ENCODE measurements at places on chromosomes 7 and 10.

DNA sequence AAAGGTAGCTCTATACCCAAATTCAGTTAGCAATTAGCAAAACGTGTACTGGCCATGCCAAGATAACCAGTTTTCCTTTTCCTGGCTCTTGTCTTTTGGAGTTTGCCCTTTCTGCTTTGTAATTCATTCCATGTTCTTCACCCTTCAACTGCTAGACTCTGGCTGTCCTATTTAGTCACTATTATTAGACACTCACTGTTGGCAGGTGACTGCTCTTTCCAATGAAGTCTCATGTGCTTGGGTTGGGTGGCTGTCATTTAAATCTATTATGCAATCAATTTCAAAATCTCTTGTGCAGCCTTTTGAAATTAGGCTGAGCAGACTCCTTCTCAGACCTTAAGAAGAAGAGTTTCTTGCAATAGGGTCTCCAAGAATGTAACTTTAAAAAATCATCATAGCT is 266.5 kb downstream of the GPR158 start:
- DNase-seq: no peak

DNA sequence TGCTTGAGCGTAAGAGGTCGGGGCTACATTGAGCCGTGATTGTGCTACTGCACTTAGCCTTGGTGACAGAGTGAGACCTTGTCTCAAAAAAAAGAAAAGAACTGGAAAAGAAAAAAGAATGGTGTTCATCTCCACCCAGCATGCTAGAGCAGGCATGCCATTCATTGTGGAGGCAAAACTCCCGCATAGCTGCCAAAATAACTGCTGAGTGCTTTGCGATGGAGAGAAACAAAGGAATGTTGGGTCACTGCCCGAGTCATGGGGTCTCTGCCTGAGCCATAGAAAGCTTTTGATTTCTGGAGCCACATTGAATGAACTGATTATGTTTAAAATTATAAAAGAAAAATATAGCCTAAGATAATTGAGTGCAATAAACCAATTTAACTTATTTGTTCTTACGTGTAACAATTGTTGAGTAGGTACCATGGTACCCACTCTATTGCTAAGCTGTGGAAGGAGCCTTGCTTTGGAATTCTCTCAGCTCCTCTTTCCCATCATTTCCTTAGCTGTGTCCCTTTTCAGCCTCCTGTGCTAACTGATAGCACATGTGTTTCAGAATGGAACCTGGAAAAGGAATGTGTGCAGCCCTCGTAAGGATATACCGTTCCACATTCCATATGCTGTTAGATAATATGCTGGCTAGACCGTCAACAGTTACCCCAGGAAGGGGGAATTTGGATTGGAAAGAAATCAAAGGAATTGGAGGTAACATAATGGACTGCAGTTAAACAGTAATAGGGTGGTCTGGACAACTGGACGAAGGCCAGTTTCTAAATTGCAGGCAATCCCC is 99.0 kb downstream of the KIAA1217 start:
- no peak for DNase-seq

GRCh38 chr10:100565206-100565985 is 29.7 kb downstream of the HIF1AN start:
- DNase-seq: peak; percentile 43

GRCh38 chr10:106513352-106513771 is 651.1 kb downstream of the SORCS1 start:
- DNase-seq: no peak

- peak; percentile 79 for DNase-seq
Measured at GRCh38 chr10:32332299-32332750, 14.6 kb downstream of the EPC1 start.

DNA sequence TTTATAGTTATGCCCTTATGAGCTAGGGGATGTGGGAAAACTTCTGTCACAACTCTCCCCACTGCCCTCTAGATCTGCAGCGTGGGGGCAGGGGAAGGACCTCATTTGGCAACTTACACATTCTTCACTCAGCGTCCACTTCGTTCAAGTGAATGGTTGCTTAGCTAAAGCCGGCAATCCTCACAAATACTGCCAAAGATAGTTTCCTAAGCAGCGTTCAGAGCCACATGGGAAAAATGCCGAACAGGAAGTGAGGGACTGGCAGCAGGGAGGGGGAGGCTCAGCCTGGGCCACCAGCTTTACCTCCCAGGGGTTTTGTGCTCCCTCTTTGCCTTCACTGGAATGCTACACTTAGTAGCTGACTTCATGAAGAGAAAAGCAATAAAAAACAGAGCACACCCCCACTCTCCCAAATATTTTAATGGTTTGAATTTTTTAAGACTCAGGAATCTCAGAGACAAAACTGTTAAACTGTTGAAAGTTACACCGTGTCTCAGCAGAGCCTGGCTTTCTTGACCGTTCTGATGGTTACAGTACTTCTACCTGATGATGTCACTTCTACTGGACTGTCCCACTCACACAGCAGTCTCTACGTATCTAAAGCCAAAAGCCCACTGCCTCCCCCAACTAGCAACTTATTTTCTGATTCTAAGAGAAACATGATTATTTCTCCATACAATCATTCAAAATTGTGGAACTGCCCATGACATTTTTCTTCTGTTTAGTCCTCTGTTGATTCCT is 10.4 kb downstream of the GRM3 start:
- no peak for DNase-seq

GRCh38 chr7:135933509-135934188 is 43.5 kb downstream of the MTPN start:
- DNase-seq: no peak

GRCh38 chr10:17865351-17865750 is 56.2 kb downstream of the MRC1 start:
- no peak for DNase-seq

DNA sequence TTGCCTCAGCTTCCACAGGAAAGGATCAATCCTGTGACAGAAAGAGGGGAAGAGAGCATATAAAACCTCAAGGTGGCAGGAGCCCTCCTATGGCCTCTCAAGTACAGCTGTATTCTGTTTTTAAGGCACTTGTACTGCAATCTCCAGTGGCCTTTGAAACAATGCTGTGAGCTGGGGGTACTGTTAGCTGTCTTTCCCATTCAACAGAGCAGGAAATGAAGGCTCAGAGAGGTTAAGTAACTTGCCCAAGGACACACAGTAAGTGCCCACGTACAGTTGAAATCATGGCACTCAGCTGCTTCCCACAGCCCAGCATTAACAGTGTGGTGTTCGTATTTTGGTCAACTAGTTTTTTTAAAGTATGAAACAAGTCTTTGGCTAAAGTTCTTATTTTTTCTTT is 34.0 kb downstream of the DUSP5 start:
- DNase-seq: peak; percentile 42

GRCh38 chr7:46513447-46513848 is 592.4 kb upstream of the IGFBP3 start:
- no peak for DNase-seq

GRCh38 chr10:129310881-129311280 is 156.2 kb upstream of the MGMT start:
- no peak for DNase-seq

- DNase-seq: no peak
Measured at GRCh38 chr7:151366166-151366879, 24.7 kb downstream of the NUB1 start.

- DNase-seq: no peak
Measured at GRCh38 chr10:51862149-51862548, 162.8 kb upstream of the CSTF2T start.

DNA sequence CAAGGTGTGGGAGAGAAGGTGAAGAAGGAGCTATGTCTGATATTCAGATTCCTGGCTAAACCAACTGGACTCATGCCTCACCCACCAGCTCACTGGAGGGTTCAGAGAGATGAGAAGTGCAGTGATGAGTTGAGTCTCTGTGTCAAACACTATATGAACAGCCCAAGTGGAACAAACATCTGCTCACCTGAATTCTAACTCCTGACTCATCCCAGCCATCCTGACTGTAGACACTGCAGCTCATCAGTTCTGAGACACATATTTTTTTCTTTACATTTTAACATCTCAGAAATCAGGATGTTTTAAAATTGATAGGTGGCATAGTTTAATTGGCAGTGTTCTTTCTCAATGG is 27.3 kb downstream of the GSDME start:
- no peak for DNase-seq

- DNase-seq: no peak
Measured at GRCh38 chr7:117950601-117951260, 77.5 kb upstream of the CTTNBP2 start.

DNA sequence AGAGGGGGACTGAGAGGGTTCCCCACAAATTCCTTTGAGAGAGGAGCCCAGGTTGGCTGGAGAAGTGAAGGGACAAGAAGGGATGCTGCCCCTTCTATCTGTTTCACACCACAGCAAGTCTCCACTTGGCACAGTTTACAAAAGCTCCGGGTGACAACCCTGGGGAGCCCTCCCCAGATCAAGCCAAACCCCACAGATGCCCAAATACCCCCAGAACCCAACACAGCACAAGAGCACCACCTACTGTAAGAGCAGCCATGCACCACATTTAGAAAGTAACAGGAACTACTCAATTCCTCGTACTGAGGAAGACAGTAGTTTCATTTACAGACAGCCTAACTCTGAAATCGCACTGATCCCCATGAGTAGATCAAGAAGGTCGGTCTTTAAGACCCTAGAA is 67.8 kb upstream of the ATP6V0A4 start:
- DNase-seq: no peak

GRCh38 chr7:2921653-2922347 is 77.7 kb upstream of the GNA12 start:
- DNase-seq: no peak

GRCh38 chr7:74449809-74450397 is 3.8 kb upstream of the GTF2IRD1 start:
- DNase-seq: peak; percentile 88

DNA sequence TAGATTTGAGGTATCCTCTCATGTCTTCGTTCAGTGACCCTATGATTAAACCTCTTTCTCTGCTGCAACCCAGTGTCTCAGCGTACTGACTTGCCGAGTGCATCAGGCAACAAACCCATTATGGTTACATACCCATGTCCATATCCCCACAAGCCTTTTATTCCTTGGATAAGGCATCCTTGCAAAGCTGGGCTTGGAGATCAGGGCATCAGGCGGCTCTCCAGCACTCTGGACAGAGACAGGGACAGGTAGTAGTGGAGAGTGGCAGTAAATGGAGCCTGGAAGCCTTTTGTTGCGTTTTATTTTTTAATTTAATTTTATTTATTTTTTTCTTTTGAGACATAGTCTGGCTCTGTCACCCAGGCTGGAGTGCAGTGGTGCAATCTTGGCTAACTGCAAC is 32.0 kb upstream of the NPFFR1 start:
- DNase-seq: no peak

DNA sequence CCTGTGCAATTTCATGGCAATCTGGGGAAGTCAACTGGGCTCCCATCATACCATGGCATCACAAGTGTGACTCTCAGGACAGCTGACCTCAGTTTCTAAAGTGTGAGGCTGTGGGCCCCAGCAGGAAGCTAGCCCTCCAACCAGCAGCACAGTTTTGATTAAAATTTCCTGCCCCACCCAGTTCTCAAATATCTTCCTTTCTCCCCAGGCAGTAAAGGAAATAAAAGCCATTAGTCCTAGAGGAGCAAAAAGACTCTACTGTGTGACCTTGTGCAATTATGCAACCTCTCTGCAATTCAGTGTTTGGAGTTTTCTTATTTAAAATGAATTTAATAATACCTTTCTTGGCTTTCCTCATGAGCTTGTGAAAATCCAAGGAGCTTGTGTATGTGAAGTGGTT is 143.1 kb upstream of the CDCA7L start:
- no peak for DNase-seq

DNA sequence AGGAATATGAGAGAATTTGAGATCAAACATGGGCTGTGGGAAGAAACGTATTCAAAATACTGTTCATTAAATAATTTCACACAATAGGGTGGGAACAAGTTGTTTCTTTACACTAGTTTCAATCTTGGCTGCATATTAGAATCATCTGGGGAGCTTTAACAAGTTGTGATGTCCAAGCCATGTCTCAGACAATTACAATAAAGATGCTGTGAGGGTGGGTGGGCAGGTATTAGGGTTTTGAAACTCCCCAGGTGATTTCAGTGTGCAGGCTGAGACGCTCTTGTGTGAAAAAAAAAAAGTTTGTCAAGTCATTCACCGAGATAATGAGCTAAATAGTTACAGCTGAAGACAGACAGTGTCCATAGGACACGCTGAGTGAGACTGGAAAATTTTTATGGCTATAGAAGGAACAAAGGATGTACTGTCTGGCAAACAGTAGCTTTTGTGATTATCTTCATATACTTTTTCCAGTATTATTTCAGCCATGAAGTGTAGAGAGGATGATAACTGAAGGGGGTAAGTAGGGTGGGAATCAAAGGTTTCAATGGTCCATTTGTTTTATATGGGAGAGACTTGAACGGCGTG is 12.6 kb upstream of the LAMB4 start:
- DNase-seq: no peak

DNA sequence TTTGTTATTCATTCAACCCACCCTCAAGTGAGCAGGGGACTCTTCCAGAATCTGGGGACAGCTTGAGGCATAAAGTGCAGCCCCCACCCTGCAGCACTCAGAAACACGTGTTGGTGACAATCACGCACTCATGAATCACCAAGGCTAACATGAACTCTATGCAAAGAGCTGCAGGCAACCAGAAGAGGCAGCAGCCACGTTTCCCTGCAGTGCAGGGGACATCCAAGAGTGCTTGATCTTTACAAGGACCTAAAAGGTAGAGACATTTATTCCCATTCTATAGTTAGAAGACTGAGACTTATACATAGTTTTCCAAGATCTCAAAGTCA is 135.2 kb upstream of the GDF10 start:
- no peak for DNase-seq

DNA sequence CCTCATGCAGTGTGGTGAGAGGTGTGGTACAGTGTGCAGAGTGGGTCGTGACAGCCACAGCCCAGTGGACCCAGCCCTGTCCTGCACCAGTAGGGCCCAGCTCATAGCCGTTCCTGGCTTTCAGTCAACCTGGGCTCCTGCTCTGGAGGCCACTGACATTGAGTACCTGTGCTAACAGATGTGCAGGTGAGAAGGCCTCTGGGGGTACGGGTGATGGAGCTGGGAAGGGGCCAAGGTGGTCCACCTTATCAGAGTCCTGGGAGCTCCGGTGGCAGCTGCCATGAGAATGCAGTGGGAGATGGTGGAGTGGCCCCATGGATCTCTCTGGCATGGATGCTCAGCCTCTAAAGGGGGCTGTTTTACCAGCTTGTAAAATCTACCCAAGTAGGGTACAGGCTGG is 6.1 kb upstream of the TBRG4 start:
- DNase-seq: no peak

GRCh38 chr7:68691261-68692216 is 906.7 kb upstream of the AUTS2 start:
- no peak for DNase-seq

DNA sequence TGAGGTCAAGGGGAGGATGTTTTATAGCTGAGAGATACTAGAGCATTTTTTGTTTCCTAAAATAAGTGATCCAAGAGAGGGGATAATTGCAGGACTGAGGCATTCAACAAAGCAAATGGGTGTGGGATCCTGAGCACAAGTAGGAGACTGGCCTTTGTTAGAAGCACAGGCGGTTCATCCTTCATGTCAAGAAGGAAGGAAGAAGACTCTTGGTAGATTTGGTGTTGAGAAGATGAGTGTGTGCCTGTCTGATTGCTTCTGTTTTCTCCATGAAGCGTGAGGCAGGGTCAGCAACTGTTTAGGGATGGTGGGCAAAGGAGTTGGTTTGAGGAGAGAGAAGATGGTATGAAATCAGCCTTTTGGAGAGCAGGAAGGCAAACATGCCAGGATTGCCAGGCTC is 27.6 kb downstream of the STRIP2 start:
- DNase-seq: no peak

- no peak for DNase-seq
Measured at GRCh38 chr10:26491276-26491675, 53.1 kb downstream of the APBB1IP start.
